NCI-H774 (cell line): ENCODE measurements at places on chromosomes 2 and 18.

DNA sequence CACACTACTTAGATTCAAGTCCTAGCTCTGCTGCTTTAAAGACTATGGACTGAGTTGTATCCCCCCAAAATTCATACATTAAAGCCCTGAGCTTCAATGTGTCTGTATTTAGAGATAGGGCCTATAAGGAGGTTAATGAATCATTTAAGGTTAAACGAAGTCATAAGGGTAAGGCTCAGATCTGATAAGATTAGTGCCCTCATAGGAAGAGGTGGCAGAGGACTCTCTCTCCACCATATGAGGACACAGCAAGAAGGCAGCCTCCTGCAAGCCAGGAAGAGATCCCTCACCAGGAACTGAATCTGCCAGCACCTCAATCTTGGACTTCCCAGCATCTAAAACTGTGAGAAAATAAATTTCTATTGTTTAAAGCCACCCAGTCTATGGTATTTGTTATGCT, 3.1 kb upstream of the CYTIP start:
- DNase-seq: no peak

GRCh38 chr2:120861576-120862191, 126.0 kb downstream of the GLI2 start:
- DNase-seq: no peak

DNA sequence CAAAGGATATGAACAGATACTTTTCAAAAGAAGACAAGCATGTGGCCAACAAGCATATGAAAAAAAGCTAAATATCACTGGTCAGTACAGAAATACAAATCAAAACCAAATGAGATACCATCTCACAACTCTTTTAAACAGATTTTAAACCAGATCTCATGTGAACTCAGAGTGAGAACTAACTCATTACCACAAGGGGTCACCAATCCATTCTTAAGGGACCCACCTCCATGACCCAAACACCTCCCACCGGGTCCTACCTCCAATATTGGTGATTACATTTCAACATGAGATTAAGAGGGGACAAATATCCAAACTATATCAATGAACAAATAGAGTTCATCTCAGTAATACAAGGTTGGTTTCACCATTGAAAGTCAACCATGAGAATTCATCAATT, 319.8 kb upstream of the GULP1 start:
- DNase-seq: no peak

DNA sequence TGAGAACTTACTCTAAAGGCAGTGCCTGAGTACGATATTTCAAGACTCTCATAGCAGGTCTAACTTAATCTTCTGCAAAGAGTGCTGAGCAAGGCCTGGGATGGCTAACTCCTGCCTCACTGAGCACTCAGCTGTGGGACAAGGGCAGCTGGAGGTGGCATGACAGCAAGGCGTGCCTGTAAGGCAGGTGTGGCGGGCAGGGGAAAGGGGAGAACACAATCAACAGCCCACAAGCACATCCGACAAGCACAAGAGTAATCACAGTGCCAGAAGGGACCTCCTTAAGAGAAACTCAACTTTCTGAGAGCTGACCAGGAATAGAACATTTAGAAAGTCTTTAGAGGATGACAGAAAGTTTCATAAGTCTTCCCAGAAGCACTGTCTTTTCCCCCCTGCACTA, 42.0 kb downstream of the GPR45 start:
- DNase-seq: no peak

GRCh38 chr2:44934038-44934982, 7.2 kb upstream of the SIX3 start:
- no peak for DNase-seq

DNA sequence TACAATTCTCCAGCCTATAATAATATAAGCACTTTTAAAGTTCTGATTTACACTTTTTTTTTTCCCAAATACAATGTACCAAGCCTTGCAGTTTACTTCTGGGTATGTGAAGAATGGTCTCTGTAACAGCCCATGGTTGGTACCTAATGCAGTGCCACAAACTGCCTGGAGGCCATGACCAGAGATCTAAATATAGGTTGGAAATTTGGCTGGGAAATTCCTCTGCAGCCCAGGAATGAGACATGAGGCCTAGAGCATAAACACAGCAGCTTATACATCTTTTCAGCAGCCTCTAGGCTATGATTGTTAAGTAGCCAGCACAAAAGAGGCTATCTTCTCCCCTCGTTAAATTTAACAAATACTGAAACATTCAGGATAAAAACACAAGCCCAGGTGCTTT, 432.0 kb upstream of the FAM98A start:
- no peak for DNase-seq

DNA sequence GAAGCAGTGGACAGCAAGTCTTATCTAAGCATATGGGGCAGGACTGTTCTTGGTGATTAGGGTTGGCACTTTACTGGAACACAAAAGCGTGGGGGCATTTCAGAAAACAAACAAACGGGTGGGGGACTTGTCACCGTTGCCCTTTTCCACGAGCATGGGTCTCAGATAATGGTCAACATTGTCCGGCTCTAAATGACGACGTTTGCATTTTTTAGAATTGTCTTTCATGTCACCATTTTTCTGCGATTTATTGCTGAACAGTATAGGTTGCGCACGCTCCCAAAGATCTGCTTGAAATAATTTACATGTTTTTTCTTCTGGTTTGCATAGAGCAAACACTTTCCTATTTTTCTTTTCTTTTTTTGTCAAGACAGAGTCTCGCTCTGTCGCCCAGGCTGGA, 46.6 kb upstream of the TBC1D8 start:
- DNase-seq: no peak

DNA sequence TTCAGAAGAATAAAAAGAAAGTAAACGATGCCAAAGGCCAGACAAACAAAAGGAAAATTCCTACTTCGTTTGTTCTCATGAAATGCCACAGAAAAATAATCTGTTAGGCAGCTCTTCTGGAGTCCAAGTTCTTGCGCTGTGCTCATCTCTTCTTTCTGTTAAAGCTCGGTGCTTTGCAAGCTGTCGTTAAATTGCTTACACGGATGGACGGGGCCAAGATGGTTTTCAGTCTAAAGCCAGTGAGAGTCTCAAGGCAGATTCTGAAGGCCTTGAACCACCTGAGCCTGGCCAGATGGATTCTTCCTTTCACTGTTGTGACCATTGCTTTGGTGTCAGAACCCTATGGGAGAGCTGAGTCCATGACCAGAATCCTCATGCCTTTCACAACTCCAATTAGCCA, 97.6 kb upstream of the RMDN2 start:
- DNase-seq: no peak

DNA sequence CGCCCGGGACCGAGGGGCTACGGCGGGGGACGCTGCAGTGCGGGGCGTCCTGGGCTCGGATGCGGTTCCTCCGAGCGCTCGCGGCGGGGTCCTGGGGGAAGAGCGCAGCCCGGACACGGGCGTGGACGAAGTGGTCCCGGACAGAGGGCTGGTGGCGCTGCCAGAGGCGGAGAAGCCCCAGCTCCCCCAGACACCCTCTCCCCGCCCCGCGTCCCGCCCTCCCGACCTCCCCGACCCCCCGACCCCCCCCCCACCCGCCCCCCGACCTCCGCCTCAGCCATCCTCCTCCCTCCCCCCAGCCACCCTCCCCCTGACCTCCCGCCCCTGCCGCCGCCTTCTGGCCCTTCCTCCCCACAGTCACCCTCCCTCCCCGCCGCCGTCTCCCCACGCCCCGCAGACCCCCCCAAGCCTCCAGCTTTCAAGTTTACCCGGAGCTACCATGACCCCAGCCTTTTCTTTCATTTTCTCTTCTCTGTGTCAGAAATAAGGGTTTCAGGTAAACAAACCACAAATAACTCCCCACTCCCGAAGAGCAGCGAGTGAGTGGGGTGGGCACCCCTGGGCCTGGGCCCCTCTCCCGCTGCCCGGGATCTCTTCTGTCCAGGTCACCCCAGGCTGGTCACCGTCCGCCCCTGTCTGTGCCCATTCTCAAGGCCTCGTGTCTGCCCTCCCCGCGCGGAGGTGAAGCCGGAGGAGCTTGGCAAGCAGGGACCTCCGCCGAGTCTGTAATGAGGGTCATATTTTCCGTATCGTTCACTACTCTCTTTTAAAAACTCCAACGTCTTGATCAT, 5.1 kb downstream of the NFATC1 start:
- no peak for DNase-seq

GRCh38 chr2:143877056-143877455, 642.9 kb downstream of the ZEB2 start:
- no peak for DNase-seq

DNA sequence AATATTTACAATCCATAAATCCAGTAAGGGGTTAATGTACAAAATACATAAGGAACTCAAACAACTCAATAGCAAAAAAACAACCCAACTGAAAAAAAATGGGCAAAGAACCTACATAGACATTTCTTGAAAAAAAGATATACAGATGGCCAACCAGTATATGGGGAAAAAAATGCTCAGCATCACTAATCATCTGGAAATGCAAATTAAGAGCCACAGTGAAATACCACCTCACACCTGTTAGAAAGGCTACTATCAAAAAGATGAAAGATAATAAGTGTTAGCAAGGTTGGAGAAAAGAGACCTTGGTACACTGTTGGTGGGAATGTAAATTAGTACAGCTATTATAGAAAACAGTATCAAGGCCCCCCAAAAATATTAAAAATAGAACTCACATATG, 14.6 kb downstream of the AP1S3 start:
- no peak for DNase-seq

- no peak for DNase-seq
These were observed 1548.1 kb upstream of the ZEB2 start for GRCh38 chr2:146068051-146068450.

- DNase-seq: no peak
These were observed 33.7 kb downstream of the NRP2 start for GRCh38 chr2:205715831-205716525.

DNA sequence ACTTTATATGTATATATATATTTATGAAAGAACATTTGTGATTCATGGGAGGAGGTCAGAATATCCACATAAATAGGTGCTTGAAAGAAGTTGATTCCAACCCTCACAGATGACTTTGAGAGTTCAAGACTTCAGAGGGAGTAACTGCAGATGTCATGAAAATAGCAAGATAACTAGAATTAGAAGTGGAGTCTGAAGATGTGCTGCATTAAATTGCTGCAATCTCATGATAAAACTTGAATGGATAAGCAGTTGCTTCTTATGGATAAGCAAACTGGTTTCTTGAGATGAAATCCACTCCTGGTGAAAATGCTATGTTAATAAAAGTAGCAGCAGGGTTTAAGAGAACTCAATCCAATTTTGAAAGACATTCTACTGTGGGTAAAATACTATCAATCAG, 40.2 kb downstream of the G6PC2 start:
- no peak for DNase-seq

GRCh38 chr2:54579682-54580620, 123.8 kb downstream of the SPTBN1 start:
- DNase-seq: no peak

GRCh38 chr2:146386096-146386495, 1458.7 kb upstream of the ACVR2A start:
- DNase-seq: no peak

GRCh38 chr2:161351678-161352077, 43.5 kb downstream of the PSMD14 start:
- DNase-seq: no peak

DNA sequence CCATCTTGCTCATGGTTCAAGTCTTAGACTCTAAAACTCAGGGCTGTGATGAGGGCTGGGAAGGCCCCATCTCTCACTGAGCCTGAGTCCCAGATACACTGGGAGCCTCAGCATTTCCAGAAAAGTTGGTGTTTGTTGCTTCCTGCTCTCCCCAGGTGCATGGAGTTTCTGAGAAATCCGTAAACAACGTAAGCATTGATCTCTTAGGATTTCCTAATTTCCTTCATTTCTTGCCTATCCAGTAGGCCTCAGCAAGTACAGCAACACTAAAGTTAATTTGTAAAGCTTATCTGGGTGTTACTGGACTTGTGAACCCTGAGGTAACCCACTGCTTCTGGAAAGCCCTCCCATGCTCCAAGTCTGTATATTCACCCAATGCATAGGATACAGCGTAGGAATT, 199.4 kb upstream of the SIX3 start:
- DNase-seq: no peak

GRCh38 chr18:79624356-79625170, 55.0 kb upstream of the CTDP1 start:
- no peak for DNase-seq

GRCh38 chr18:8847066-8847755, 141.9 kb downstream of the MTCL1 start:
- DNase-seq: no peak

DNA sequence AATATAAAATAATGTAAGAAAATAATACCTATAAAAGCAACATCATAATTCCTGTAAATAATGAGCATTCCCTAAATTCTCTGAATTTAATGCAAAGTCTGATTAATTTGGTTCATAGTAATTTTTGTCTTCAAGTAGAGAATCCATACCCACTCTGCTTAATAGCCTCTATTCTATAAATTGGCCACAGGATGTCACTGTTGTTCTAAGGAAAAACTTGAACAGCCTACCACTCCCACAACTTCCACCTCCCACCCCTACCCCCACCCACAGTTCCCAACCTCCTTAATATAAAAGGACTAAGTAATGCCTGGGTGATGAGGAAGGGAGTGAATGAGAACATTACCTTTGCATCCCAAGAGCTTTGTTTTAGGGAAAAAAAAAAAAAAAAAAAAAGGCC, 27.2 kb upstream of the BBS5 start:
- DNase-seq: no peak

DNA sequence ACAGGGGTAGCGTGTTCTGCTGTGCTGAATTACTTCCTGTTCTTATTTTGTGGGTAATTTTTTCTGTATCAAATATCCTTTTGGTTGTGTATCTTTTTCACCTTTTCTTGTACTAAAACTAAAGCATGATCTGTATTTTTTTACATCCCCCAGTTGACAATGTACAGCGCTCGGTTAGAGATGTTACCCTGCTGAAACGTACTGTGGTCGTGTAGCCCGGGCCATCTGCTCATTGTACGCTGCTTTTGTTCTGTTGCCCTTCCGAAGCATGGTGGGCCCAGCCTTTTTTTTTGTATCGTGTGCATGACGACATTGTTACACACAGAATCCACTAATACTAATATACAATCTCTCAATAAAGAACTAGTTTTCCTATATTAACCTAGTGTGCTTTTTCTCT, 233.1 kb downstream of the HAUS1 start:
- DNase-seq: no peak

DNA sequence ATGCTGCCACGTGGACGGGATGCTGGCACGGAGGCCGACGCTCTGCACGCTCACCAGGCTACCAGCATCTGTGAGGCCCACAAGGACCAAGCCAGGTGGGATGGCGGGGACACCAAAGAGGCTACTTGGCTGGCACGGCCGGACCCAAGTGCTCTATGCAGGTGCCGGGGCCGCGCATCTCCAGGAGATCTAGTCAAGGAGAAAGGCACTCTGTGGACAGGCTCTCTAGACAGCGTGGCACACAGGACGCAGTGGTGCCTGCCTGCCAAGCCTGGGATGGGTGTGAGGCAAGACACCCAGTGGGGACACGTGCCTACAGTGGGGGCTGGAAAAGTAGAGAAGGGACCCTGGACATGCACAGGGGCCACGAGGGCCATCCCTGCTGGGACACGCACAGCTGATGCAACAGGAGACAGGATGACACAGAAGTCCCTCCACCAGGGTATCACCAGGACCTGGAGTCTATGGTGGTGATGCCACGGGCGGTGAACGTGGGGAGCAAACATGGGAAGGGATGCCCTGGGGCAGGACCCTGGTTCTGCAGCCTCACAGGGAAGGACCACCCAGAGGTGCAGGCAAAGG, 28.5 kb downstream of the ZNF516 start:
- no peak for DNase-seq

GRCh38 chr2:240930096-240930630, 24.0 kb downstream of the CROCC2 start:
- no peak for DNase-seq

- no peak for DNase-seq
These were observed 83.8 kb downstream of the EPHA4 start for GRCh38 chr2:221488136-221488807.
